ENCODE measurements at places on chromosomes 2 and 18.

GRCh38 chr2:70789304-70790135, 923 bp downstream of the FIGLA start:
- DNase-seq, result no peak

DNA sequence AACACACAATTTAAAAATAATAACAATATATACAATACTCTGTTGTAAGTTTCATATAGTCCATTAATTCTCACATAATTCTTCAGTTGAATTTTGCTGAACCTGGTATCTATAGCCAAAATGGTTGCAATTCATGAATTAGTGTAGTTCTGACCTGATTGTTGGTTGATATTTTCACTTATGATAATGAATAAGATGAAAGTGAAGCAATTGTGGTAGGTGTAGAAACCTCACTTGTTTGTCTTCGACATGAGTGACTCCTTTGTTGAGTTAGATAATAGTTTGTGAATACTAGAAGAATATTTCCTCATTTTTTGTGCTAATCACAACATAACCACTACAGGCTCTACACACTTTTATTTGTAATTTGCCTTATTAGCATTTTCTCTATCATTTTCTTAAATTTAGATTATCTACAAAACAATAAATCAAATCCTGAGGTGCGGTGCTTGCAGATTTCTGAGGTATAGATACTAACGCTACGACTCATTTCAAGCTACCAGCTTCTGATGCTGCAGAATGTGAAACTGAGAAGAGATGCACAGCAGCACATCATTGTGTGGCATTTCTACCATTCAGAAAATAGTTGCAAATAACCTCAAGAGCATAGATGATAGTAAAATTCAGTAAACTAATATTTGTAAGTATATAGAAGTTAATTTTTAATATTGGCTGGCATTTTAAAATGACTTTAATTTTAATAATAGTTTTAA, 117.9 kb downstream of the KCNH7 start:
- no peak for DNase-seq

GRCh38 chr2:21042958-21043743, 722 bp downstream of the APOB start:
- no peak for DNase-seq

- DNase-seq, result no peak
Observed at GRCh38 chr2:128064353-128064752, 26.6 kb upstream of the UGGT1 start.

GRCh38 chr2:61016392-61017002, 1.0 kb upstream of the PEX13 start:
- DNase-seq, result no peak

GRCh38 chr2:33077311-33077710, 130.6 kb downstream of the LTBP1 start:
- no peak for DNase-seq

DNA sequence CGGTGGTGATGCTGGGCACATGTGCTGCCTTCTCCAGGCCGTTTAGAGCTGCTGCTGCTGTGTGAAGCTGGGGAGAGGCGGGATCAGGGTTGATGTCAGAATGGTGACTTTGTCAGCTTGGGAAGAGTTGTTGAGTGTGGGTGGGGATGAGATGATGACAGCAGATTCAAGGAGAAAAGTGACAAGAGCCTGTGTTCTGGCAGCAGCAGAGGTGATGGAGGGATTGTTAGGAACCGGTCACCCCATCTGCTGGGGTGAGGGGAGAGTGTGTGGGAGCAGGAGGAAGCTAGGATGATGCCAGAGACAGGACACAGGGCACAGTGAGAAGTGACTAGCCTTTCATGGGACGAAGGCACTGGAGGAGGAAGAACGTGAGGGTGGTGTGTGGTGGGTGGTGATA, 345.5 kb downstream of the RNF144A start:
- no peak for DNase-seq

- DNase-seq, result no peak
Observed at GRCh38 chr2:102369866-102370265, 14.3 kb downstream of the IL18R1 start.

DNA sequence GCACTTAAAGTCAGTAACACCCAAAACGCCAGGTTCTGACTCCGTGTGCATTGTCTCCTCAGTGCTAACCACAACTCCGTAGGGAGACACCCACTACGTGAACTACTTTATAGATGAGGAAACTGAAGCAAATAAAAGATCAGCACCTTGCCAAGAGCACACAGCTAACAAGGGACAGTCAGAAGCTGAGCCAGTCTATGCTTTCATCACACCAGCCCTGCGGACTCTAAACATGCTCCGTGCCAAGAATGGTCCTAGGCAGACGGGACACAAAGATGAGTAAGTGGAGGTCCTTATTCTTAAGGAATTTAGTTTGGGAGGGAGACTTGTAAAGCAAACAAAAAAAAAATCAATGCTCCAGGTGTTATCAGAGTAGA, 9.6 kb downstream of the MBOAT2 start:
- DNase-seq, result no peak

GRCh38 chr2:198788676-198789075, 669.1 kb downstream of the SATB2 start:
- no peak for DNase-seq

- DNase-seq, result no peak
Observed at GRCh38 chr18:57659460-57660102, 37.9 kb upstream of the NARS1 start.

- DNase-seq, result no peak
Observed at GRCh38 chr2:165902934-165903333, 50.6 kb downstream of the TTC21B start.

GRCh38 chr2:170651624-170652325, 63.4 kb upstream of the SP5 start:
- DNase-seq, result no peak

Measured in stimulated activated CD8-positive, alpha-beta memory T cell treated with anti-CD3 and anti-CD28 coated beads, Interleukin-4, amount 100 ng/mL, for 1 hour (primary cell).